GM12891 (cell line): ENCODE measurements at places on chromosomes 13 and 19.

GRCh38 chr13:69319656-69320055 is 788.0 kb upstream of the ATXN8OS start:
- DNase-seq: no peak

DNA sequence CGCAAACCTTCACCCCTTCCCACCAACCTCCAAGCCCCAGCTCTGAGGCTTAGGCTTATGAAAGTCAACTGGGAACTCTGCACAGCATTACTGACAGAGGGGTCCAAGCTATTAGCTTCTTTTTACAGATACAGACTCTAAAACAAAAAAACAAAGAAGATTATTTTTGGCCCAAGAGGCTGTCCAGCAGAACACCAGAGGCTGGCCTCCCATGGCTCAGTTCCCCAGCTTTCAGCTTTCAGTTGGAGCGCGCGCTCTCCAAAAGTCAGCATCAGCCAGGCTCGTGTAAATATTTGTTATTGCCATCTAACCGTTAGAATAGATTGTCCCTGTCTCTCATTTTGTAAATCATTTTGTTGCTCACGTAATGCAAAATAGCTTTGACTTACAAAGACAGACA is 58.4 kb downstream of the ZIC5 start:
- no peak for DNase-seq

DNA sequence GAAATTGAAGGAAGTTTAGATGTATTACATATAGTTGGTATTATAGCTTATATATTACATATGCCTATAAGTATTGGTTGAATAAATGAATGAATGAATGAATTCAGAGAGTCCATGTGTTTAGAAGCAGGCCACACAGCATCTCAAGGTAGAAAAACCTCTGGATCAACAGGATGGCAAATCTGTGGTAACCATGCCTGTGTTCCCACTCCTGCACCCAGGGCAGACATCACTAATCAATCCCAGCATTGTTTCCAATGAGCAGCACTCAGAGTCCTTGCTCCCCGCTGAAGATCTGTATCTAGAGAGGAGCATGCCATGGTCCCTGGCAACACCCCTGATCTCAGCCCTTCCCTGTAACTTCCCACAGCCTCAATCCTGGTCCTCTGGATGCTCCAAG is 944 bp downstream of the CEACAM19 start:
- no peak for DNase-seq

- DNase-seq: no peak
Measured at GRCh38 chr19:30175987-30176386, 196.2 kb upstream of the ZNF536 start.

DNA sequence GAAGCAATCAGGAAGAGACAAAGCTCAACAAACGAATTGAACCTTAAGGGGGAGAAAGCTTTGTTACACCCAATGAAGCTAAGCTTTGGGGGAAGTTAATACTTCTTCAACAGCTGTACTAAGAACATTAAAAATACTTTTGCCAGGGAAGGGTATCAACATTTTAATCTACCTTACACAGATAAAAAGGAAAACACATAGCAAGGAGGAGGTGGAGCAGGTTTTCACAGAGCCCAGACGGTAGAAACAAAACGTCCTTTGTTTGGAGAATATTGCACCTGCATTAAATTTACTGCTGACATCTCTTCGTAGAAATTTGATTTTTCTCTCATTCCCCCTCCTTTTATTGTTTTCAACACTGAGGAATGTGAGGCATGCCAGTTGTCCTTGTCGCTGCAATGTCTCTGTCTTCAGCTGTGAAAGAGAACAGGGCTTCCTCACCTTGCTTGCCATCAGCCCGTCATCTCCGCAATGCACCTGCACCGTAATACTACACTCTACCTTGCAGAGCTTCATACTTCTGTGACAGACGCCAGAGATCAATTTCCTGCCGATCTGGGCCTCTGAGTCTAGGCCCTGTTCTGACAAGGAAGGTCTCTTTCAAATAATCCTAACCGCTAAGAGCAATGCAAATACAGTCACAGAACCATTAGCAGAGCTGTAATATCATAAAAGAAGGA is 270.8 kb downstream of the SPRY2 start:
- no peak for DNase-seq

DNA sequence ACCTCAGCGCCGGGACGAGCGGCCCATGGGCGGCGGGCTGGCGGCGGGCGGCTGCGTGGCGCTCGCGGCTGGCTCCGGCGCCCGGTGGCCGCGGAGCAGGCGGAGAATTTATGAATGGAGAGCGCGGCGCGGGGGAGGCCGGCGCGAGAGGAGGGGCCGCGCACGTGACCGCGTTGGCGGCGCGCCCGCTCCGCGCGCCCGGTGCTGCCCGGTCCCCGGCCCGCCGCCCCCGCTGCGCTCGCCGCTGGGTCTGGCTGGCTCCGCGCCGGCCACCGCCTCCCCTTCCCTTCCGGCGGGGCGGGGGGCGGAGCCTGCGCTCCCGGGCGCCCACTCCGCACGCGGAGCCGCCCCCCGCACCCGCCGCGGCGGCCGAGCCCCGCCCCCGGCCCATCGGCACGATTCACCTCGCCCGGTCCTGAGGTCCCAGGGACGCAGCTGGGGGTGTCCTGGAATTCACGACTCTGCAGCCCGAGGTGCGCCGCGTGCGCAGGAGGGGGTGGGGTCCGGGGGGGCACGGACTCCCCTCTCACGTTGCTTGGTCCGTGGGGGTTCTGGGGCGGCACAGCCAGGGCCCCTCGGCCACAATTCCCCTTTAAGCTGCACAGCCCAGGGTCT is at the start of gene CBARP:
TSS of gene CBARP (minus strand) at position 252 of the 615 bp plus-strand sequence. CDS start 1,905 bp downstream, outside the sequence.
- DNase-seq: no peak
